ENCODE measurements at places on chromosomes 6 and 20. TPM values are rescaled to one million over a fixed set of nuclear protein-coding genes. Genes with fewer than 3 reads are reported as not detected.

- DNase-seq, result peak; percentile 75
These were observed 11.6 kb upstream of the SLC2A12 start for GRCh38 chr6:134063966-134064445.

- DNase-seq, result no peak
These were observed 16.9 kb upstream of the PPP1R3G start for GRCh38 chr6:5068153-5068751.

DNA sequence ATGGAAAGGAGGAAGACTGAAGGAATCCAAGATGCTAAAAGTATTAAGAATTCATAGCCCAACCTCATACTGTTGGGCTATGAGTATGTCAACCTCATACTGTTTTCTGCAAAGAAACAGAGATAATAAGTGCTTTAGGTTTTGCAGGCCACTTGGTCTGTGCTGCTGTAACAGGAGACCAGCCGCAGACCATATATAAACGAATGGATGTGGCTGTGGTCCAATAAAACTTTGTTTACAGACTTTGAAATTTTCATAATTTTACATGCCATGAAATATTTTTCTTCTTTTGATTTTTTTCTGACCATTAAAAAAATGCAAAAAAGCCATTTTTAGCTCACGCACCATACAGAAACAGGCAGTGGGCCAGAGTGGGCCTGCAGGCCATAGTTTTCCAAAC lies 13.7 kb upstream of the THBD start:
- DNase-seq, result no peak

Gene CCN6
- total RNA-seq, result not detected

GRCh38 chr6:11397622-11398450 lies 139.7 kb upstream of the TMEM170B start:
- DNase-seq, result no peak

DNA sequence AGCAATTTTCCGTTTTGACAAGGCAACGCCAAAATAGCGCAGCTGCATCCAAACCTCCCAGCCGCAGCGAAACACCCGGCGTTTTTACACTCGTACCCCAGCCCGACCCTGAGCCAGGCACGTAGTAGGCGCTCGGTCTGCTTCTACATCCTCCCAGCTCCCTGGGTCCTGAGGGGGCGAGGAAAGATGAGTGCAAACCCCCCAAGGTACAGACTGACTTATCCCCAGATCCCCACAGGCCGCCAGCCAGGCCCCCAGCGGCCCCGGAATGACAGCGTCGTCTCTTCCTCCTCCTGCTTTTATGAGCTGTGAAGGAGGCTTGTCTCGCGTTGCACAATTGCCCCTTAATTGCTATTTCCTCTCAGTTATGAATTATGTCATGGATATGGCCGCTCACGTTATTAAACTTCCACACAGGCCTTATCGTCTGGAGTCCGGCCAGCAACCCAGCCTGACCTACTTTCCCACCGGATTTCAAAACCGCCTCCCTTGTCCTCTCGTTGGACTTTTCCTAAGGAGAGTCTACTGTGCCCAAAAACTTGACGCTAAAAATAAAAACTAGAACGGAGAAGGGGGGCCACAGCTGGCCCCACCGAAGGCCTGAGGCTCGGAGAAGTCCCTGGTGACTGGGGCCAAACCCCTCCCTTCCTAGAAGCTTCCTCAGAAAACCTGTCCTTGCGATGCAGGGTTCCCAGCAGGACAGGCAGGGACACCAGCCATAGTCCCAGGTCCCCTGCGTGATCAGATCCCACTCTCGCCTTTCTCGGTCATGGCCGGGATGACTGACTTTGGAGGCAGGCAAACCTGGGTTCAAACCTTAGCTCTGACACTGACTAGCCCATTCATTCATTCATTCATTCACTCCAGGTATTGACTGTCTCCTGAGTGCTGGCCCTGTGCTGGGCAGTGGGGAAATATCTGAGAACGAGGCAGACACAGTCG lies 130.9 kb upstream of the PTPN1 start:
- peak; percentile 91 for DNase-seq

GRCh38 chr20:35600993-35601973 lies 14.3 kb upstream of the SPAG4 start:
- peak; percentile 83 for DNase-seq

GRCh38 chr6:19731282-19731681 lies 105.9 kb upstream of the ID4 start:
- no peak for DNase-seq

GRCh38 chr6:6331393-6331792 lies 10.9 kb upstream of the F13A1 start:
- no peak for DNase-seq

DNA sequence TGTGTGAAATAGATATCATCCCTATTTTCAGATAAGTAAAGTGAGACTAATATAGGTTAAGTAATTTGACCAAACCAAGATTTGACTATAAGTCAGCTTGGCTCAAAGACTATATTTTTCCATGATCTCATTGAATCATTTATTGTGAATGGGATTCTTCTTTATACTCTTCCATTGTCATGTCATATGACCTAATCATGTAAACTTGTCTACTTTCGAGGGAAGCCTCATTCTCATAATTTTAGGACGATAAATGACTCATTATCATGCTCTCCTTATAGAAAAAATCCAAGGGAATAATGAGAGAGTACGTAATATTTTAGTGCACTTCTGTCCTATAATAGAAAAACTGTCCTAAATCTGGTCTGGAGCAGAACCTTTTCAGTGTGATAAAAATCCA lies 40.9 kb upstream of the CCN6 start:
- no peak for DNase-seq

DNA sequence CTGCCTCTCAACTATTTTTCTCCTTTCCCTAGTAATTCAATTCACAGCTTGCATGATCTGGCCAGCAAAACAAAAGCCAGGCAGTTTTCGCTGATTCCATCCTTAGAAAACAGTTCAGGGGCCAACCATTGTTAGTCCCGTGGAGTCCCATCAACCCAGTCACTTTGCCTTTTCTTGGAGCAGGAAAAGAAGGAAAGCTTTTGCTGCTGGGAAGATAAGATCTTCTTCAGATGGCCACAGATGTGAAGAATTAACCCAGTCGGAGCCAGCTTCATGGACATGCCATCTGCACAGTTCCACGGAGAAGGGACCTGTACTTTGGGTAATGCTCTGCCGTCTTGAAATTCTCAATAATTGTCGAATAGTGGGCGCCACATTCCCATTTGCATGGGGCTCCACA lies 76.9 kb upstream of the TSHZ2 start:
- DNase-seq, result no peak

Gene PLN
- 1.3 TPM for total RNA-seq

DNA sequence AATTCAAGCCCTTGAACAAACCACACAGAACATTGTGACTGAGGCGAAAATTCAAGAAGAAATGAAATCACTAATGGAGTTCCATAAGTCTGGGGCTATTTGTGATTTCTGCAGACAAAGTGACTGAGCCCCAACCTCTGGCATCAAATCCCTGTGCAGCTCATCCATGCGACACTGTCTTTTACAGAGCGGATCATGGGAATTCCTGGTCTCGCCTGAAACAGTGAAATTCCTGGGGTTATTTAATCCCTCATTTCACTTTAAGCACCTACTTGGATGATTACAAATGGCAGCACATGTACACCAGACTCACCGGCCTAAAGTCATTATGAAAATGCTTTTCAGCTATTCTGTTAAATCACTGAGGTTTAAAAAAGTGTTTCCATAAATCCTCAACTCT lies 102.4 kb upstream of the CDH4 start:
- no peak for DNase-seq

Gene SEL1L2
- total RNA-seq, result not detected

DNA sequence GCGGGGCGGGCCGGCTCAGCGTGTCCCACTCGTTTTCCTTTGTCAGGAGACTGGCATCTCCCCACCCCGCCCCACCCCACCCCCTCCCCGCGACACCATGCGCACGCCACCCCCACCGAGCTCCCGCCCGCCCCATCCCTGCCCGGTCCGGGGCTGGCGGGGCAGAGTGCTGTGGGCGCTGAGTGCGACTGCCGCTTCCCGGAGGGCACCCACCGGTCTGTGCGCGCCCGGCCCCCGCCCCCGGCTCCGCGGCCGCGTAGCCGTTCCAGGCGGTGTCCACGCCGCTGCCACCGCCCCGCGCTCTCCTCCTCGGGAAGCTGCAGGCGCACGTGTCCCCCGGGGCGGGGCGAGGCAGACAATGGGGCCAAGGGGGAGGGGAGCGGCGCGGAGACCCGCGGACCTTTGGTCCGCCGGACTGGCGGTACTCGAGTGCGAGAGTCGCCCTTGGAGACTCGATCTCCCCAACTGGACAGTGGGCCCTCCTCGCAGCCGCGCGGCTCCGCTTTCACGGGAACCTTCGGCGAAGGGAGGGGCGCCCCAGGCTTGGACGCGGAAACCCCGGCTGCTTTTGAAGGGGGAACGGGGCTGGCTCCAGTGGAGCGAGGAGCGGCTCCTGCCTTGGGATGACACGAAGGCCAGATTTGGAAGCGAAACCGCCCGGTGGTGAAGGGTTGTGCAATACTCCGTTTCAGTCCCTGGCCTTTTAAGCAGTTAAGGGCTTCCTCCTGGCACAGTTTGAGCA lies 1.0 kb upstream of the SYNCRIP start:
- peak; percentile 91 for DNase-seq

GRCh38 chr20:63006540-63007359 lies at the start of gene BHLHE23:
Gene BHLHE23, minus strand, starts transcription at chr20:63006964. Its CDS starts 190 bp downstream, at chr20:63006774.
- DNase-seq, result no peak

- no peak for DNase-seq
These were observed 336.0 kb downstream of the QKI start for GRCh38 chr6:163750431-163751031.

GRCh38 chr6:16849280-16849987 lies 88.2 kb upstream of the ATXN1 start:
- DNase-seq, result no peak

Gene DOK5
- not detected for total RNA-seq

DNA sequence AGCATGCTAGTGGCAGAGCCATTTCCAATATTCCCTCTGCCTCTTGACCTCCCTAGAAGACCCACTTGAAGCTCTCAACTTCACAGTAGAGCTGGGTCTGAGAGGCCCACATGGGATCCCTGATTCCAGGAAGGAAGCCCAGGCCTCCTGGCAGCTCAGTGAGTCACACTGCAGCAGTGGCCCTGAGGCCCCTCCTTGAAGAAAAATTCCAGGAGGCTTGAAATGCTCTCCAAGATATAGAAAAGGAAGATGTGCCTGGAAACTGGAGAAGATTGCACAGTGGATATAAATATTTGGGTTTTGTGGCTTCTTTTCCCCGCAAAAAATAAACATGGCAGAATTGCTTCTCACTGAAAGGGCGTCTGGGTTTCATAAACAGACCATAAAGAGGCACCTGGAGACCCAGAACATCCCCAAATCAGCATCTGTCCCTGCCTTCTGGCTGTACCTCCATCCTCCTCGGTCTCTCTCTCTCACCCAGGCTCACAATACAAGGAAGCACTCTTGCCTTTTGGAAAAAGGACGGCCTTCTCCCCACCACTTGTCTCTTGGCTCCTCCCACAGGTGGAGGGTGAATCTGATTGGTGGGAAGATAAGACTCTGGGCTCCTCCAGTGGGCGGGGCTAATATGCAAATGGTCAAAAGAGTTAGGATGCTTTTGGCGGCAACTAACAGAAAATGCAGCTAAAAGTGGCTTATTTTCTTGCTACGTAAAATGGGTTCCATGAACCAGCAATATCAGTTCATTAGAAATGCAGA lies 200.0 kb upstream of the SULF2 start:
- no peak for DNase-seq

DNA sequence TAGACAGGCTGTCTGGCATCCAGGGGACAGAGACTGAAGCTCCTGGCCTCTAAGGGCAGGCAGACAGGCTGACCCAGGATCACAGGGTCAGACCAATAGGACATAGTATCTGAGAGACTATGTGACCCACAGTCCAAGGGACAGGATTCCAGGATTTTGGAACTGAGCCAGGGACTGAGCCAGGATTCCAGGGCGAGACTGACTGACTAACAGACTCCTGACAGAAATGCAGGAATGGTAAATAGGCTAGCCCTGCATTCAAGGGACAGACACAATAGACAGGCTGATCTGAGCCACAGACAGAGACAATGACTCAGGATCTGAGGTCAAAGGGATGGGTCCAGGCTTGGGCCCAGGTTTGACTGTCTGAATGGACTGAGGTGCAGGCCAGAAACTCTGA lies 19.8 kb downstream of the XKR7 start:
- DNase-seq, result no peak

- DNase-seq, result no peak
These were observed 437.1 kb downstream of the GRIK2 start for GRCh38 chr6:101830501-101831031.

Gene CNR1
- 0.82 TPM for total RNA-seq

Data from colonic mucosa (tissue), 4 donors.